ENCODE measurements at places on chromosomes 1 and 21.

GRCh38 chr1:92538048-92538412 is 51.3 kb upstream of the GFI1 start:
- peak; percentile 10 for DNase-seq

DNA sequence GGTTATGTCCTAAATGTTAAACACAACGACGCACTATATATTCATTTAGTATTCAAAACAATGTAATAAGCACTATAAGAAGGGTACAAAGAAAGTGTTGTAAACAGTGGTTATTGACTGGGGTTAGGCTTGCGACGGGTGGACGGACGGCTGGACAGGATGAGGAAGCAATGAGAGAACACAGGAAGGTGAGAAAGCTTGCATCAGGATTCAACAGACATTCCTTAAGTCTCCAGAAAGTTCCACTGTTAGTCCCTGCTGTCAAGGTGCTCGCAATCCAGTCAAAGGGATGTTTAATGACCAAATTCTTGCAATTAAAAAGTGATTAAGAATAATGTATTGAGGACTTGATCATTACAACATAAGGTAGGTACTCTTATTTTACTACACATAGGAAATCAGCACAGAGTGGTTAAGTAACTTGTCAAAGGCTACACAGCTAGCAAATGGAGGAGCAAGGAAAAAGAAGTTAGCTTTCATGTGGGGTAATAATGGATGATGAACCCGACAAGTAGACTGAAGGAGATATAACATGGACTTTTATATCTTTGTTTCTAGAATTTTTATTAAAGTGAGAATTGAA is 994 bp upstream of the ACBD6 start:
- DNase-seq: peak; percentile 29

DNA sequence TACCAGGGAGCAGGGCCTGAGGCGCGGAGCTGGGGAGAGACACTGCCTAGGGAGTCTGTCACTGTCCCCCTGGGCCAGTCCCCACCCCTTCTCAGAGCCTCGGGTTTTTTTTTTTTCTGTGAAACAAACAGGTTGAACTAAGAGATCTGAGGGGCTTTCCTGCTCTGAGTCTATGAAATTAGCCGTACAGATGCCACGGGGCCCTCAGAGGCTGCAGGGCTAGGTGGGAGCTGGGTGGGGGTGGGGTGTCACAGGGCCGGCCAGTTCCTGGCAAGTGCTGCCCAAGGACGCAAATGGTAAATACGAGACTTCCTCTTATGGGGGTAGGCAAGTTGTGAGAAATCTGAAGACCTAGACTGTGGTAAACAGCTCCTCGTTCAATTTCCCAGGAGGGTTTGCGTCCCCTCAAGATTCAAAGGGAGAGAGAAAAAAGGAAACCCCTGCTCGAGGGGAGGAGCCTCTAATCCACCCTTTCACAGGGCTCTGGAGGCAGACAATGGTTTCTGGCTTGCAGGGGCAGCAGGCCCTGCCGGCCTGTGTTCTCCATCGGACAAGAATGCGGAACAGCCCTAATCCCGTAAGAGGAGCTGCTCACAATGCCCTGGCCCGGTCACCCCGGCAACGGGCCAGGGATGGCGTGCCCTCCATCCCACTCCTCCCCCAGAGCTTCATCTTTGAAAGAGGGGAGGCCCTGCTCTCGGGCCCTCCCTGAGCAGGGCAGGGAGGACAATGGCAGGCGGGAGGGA is 7.8 kb downstream of the NUAK2 start:
- no peak for DNase-seq

DNA sequence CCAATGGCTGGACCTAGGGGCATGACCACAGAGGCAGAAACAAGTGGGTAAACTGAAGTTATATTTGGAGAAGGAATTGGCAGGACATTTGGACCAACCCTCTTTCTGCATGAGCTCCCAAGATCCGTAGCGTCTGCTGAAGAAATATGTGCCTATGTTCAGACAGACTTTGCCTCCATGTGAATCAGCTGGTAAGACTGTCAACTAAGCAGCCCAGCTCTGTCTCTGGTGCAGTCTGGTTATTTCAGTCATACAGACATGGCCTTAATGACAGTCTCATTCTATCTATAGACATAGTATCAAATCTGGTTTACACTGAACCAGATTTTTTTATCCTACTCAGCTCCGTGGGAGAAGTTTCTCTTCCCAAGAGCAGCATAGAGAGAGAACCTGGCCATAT is 63.1 kb upstream of the PBX1 start:
- DNase-seq: no peak

GRCh38 chr21:38249696-38250278 is 7.0 kb upstream of the KCNJ15 start:
- DNase-seq: no peak

DNA sequence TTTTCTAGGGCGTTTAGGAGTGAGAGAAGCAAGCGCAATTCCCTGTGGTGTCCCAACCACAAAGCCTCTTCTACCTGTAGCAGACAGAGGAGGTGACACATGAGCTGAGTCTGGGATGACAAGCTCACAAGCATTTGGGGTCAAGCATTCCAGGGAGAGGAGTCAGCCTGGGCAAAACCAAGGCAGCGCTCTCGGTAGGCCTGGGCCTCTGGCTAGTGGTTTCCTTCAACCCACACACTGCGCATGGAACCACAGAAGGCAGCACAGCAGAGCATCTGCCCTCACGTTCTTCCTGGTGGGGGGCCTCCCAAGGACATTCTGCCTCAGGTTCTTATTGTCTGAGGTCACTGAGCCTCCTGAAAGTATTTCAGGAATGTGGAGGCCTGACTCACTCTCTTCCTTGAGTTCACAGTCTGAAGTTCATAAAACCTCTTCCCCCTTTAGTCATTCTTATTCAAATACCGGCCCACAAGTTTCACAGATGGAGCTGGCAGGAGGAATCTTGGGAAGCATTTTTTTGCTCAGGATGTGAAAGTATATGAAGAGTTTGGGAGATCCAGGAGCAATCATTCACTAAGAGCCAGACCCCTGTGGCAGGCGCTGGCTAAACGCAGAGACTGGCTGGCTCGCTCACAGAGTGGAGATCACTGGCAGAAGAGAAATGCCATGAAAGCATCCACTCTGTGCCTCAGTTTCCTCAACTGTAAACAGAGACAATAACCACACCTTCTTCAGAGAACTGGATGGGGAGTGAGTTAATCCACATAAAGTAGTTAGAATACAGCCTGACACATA is 26.8 kb downstream of the CCN1 start:
- no peak for DNase-seq

DNA sequence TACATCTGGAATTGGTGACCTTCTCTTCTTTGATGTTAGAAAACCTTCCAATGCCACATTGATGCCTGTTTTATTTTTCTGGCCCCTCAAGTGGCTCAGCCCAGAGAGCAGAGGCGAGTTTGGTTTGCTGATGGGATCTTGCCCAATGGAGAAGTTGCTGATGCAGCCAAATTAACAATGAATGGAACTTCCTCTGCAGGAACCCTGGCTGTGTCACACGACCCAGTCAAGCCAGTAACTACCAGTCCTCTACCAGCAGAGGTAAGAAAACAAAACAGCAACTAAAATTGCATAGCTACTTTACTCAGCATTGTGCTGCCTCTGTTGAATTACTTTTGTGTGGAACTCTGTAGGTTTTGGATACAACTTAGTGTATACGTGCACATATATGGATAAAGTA is 97.6 kb downstream of the CC2D1B start:
- peak; percentile 76 for DNase-seq

GRCh38 chr1:22044690-22045420 is 7.7 kb upstream of the CDC42 start:
- DNase-seq: no peak

- DNase-seq: no peak
Observed at GRCh38 chr1:155081472-155082300, 3.0 kb downstream of the EFNA3 start.

GRCh38 chr1:111444031-111444430 is 5.0 kb downstream of the WDR77 start:
- DNase-seq: no peak
